Activated CD4-positive, alpha-beta T cell treated with anti-CD3 and anti-CD28 coated beads, Interleukin-2, amount 50 U/mL, for 48 hours (primary cell): ENCODE measurements at places on chromosomes 16 and 17.

DNA sequence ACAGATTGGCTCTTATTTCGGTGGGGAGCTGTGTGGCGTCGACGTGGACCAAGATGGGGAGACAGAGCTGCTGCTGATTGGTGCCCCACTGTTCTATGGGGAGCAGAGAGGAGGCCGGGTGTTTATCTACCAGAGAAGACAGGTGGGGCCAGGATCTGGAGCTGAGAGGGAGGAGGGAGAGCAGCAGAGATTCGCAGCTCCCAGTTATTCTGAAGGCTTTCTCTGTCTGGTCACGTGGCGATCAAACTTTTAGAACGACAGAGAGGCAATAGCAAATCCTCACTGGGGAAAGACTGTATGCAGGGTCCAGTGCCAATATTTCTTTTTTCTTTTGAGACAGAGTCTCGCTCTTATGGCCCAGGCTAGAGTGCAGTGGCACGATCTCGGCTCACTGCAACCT is 22.2 kb downstream of the ITGAL start:
- no peak for DNase-seq

DNA sequence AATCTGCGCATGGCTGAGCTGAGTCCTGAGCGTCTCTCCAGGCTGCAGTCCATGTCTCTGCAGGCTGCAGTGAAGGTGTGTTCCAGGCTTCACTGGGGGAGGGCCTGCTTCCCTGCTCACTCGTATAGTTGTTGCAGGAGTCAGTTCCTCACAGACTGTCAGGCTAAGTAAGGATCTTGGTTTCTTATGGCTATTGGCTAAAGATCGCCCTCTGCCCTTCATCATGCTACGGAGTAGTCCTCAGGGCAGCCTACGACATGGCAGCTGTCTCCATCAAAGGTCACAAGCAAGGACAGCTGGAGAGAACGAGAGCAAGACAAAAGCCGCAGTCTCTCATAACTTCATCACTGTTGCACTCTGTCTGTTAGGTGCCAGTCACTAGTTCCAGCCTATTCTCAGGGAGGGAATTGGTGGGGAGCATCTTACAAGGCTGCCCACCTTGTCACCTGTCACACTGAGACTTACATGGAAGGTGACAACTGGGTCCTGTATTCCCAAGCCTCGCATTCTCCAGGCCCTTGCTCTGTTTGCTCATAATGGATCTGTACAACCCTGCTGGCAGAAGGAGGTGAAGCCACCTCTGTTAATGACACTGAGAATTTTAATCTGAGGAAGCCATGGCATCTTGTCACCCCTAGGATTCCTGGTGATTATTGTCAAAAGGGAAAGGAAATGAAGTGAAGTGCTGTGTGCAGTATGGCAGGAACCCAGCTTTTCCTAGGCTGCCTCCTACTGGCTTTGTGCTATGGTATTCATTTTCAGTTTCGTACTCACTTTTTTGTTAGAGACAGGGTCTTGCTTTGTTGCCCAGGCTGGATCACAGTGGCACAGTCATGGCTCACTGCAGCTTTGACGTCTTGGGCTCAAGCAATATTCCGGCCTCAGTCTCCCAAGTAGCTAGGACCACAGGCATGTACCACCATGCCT is 43.4 kb downstream of the MFSD11 start:
- DNase-seq = no peak

DNA sequence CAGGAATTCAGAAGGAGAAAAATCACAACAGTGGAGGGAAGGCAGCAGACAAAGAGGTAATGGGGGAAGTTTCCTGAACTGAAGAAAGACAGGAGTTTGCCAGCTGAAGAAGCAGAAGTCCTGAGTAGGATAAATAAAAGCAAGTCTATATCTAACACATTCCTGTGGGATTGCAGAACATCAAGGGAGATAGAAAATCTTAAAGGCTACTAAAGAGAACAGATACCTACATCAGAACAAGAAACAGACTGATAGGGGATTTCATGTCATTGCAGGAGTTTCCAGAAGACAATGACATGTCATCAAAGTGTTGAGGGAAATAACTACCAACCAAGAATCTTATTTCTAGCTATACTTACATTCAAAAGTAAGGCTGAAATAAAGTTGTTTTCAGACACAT is 21.3 kb upstream of the CRYBA1 start:
- DNase-seq = no peak

GRCh38 chr17:79224476-79224875 is 149.9 kb downstream of the ENGASE start:
- DNase-seq = no peak

- no peak for DNase-seq
Measured at GRCh38 chr17:30950669-30951399, 20.0 kb upstream of the RNF135 start.

GRCh38 chr16:29747947-29748759 is 2.4 kb upstream of the C16orf54 start:
- DNase-seq = no peak

GRCh38 chr16:83717308-83717707 is 90.5 kb upstream of the HSBP1 start:
- DNase-seq = no peak

- DNase-seq = no peak
Measured at GRCh38 chr17:17216776-17217175, 10.6 kb upstream of the PLD6 start.

GRCh38 chr17:29567304-29567553 is 392 bp upstream of the ABHD15 start:
- no peak for DNase-seq

DNA sequence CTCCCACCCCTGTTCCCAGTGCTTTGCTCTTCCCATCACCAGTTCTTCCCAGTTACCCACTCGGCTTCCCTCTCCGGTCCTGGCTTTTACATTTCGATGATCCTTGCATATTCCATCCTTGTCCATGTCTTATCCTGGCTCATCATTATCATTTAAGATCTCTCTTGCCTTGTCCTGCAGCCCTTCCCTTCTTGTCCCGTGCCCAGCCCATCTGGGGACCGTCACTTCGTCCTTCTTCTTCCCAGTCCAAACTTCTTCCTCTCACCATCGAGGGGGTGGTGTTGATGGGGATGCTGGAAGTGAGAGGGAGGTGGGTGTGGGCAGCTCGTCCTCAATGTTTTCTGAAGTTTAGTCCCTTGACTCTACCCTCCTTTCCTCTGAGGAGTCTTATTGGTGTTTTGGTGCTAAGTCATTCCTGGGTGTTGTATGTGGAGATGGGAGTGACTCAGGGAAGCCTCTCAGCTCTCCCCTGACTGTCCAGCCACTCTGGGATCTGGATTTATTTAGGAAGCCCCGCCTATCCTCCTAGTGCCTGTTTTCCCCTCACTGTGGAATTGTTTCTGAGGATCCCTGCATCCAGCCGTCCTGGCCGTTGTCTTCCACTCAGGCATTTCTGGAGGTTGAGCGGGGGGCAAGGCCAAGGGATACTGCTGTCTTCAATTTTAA is 975 bp downstream of the SNX29 start:
- DNase-seq = no peak
